ENCODE measurements at places on chromosomes 2 and 18.

DNA sequence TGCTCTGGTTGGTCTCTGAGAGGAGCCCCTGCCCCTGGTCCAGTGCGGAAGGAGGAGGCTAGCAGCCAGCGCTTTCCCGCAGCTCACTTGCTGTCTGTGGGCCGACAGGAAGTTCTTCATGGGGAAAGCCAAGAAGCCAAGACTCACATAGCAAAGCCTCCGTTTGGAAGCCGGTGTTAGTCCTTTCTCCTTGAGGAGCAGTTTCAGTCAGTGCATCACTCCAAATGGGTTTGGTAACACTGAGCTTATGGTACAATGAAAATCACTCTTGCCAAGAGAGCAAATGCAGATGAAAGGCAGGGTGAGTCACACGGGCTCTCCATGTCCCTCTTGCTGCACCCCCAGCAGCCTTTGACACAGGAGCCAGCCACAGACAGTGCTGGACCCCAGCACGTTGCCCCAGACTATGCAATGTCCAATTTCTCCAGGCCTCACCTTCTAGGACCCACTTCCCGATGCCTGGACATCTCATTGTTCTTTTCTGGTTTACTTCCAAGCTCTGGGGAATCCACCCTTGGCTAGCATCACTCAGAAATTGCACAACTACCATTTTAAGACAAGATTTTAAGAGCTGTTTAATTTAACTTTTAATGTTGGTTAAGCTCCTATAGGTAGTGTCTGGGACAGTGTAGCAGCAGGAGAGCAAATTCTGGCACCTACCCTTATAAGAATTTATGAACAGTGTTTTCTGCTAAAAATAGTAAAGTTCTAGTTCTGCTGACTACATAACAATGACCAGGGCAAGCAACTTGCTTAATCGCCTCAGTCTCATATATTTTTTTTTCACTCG lies 174.9 kb downstream of the ASB1 start:
- no peak for DNase-seq

DNA sequence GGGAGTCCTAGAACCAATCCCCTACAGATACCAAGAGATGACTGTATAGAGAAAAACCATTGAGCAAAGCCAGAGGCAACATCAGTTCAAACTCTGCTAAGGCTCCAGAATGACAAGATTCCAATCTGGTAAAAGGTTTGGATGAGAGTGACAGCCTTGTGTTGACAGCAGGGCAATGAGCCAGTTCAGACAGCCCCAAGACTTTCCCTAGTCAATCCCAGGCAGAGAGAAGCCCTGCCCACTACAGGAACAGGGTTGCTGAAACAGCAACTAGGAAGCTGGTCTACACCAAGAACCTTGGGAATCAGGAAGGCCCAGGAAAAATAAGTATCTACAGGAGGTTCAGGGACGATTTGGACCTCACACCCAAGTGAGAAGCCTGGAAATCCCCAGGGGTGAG lies 3.3 kb downstream of the PSTPIP2 start:
- DNase-seq, result no peak

- peak; percentile 42 for DNase-seq
These were observed 354.6 kb downstream of the FSIP2 start for GRCh38 chr2:186093174-186093573.

DNA sequence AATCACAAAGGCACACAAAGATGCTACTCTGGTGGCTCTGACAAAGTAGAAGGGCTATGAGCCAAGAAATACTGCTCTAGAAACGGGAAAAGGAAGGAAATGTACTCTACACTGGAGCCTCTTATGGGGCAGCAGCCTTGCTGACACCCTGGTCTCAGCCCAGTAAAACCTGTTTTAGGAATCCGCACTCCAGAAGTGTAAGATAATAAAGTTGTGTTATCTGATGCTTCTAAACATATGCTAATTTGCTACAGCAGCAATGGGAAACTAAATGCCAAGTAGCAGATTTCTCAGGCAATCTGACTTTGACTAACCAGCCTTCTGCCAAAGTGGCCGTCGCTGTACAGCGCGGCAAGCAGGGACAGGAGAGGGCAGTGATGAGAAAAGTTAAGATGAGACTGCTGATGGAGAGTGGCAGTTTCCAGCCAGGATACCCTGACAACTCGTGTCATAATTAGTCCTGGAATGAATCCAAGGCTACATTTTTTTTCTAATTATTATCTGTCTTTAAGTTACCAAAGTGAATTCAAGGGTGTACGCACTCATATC lies 99.0 kb downstream of the NETO1 start:
- no peak for DNase-seq

DNA sequence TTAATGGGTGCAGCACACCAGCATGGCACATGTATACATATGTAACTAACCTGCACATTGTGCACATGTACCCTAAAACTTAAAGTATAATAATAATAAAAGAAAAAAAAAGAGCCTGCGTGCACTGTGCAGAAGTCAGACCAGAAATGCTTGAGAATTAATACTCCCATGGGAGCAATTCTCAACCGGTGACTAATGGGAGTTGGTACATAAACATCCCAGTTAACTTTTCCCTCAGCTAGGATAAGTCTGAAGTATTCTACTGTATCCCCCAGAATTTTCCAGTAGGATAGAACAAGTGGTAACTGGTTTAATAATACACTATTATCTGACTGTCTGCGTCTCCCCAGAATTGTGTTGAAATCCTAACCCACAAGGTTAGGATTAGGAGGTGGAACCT lies 113.6 kb upstream of the COL5A2 start:
- no peak for DNase-seq

DNA sequence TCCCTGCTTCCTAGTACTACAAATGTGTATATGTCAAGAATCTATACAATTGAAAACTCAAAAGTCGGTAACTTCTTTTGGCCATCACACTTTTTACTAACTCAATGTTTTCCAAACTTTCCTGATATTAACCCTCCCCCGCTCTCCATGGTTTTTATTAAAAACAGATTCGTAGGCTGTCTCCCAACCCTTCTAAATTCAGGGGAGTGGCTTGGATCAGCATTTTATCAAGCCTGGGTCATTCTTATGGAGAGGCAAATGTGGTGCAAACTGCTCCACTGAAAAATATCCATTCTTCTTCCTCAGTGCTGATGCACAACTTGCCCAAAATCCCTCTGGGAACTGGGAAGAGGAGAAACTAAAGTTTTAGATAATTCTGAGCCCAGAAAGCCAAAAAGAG lies 134.2 kb downstream of the RIF1 start:
- no peak for DNase-seq

- DNase-seq, result no peak
These were observed 59.9 kb downstream of the AGAP1 start for GRCh38 chr2:235553696-235554100.

GRCh38 chr2:9291331-9291730 lies 84.7 kb downstream of the ASAP2 start:
- DNase-seq, result no peak

DNA sequence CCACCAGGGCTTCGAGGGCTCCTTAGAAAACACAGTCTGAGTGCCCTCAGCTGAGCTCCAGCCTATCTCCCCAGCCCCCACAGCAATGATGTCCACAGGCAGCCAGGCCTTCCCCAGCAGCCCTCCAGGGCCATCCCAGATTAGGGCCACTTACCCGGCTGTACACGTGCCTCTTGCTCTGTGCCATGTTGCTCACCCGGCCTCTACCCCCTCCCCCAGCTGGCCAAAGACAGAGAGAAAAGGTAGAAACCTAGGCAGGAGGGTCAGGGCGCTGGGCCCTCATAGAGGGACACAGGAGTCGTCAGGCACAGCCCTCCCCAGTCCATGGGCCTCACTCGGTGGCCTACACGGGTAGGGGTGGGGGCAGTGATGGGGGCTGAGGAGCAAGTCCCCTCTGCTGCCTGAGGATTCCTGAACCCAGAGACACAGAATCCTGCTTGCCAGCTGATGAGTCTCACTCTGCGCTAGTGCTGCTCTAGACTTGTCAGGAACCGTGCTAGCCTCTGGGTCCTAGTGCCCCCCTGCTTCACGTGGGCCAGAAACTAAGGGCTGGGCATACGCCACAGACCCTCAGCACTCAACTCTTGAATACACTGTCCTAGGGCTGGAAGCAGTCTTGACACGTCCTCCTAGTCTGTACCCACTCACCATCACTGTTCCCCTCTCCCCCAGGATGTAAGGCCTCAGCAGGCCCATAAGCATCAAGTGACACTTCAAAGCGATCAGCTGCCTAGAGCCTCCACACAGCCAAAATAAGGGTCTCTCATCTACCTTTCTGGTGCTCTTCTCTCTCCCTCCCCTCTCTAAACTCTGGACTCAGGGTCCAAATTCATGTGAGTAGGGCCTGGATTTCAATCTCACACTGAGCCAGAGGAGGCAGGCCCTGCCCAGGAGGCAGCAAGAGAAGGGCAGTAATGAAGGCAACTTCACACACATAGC lies at the start of gene DCTN1:
TSS of gene DCTN1 (minus strand) at position 461 of the 939 bp plus-strand sequence. CDS start at position 187, 274 bp downstream.
- peak; percentile 70 for DNase-seq

DNA sequence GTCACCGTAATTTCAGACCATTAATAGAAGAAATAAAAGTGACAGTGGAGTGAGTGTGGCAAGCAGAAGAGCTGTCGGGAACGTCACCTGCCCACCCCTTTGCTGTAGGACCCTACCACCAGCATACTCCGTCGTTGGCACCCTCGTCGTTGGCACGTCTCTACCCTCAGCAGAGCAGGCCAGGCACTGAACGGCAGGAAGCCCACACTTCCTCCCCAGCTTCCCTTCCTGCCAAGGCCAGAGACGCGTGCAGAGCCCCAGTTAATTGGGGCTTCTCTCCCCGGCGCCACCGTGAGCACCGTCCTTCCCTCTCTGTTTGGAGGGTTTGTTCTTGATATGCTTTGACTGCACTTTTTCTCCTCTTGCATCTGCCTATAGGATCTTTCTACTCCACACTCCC lies 27.0 kb upstream of the NFATC1 start:
- no peak for DNase-seq

- DNase-seq, result no peak
These were observed 133.5 kb upstream of the TTC39C start for GRCh38 chr18:23880931-23881617.

DNA sequence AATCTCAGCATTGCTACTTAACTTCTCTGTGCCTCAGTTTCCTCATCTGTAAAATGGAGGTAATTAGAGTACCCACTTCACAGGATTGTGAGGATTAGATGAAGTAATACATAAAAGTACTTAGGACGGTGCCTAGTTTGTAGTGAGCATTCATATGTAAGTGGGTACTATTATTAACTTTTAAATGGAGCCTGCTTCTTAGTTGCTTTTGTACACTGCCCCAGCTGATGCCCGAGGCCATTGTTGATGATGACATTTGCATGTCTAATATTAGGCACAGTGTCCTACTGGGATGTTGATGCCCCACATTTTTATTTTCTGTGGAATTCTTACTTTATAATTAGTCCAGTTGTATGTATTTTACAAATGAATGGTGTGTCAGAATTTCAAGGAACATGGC lies 79.7 kb upstream of the STON1 start:
- no peak for DNase-seq

GRCh38 chr2:65957454-65957853 lies 477.5 kb upstream of the MEIS1 start:
- no peak for DNase-seq

DNA sequence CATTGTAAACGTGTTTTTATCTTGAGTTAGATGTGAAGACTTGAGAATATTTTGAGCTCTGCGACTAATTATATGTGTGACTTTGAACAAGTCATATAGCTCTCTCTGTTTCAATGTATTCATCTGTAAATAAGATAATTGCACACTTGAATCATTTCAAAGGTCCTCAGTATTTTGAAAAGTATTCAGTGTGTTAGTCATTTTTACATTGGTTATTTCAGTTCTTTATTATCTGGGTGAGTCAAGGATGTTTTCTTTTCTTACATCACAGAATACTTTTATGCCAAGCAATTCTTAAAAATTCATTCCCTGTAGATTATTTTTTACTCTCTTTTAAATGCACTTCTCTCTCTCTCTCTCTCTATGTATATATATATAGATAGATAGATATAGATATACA lies 1098.0 kb upstream of the ZEB2 start:
- no peak for DNase-seq

- no peak for DNase-seq
These were observed 103.3 kb downstream of the AOX1 start for GRCh38 chr2:200689115-200689514.

- DNase-seq, result no peak
These were observed 185.5 kb downstream of the NOL4 start for GRCh38 chr18:34039201-34039600.

DNA sequence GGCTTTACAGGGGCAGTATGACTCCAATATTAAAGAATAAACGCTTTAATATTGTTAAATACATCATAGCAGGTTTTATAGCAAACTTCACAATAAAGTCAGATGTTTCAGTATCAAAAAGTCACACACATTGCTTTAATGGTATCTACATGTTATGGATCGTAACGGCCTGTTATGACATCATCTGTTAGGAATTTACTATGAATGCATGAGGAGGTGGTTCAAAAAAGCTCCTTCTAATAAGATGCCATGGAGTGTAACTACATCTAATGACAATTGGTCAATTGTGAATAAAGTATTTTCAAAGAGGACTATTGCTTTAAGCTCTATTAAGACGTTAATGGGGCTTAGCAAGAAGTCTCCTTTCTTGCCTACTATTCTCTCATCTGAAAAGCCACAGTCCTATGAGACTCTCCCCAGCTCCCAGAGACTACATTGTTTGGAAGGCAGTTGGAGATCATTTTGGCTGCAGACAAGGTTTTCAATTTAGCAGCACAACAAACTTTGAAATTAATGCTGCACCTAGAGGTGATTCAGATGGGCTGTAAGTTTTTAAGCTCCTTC lies 300.7 kb upstream of the MEIS1 start:
- DNase-seq, result no peak

- no peak for DNase-seq
These were observed 333.9 kb downstream of the PDE11A start for GRCh38 chr2:177738461-177739235.

DNA sequence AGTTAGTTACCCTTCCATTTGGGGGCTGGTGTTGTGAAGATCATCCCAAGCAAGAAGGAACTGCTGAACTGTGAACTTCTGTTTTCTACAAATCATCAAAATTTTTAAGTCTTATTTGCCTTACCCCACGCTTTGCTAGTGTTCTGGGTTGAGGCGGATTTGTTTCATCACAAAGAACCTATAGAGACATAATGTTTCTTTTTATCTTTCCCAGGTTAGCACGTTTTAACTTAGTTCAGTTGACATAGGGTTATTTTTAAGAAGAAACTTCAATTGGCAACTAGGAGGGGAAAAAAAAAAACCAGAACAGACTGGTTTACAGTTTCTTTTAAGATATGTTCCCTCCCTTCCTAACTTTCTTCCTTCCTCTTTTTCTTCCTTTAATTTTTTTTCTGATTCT lies 31.1 kb upstream of the CERS6 start:
- no peak for DNase-seq

DNA sequence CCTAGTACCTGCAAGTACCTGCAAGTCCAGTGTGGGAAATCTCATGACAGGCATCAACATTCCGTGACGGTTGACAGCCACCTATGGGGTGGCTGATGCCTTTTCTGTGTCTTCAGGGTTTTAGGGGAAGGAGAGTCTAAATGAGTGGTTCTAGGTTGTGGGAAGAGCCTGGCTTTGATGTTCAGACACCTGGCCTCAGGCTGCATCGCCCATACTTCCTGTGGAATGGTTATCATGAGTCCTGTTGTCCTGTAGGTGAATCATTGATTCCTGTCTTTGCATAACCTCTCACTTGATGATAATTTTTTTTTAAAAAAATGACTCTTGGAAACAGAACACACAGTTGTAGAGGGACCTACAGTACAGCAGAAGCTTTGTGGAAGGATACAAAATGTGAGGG lies 108.9 kb downstream of the NEDD4L start:
- DNase-seq, result no peak

- DNase-seq, result no peak
These were observed 279.2 kb upstream of the THSD7B start for GRCh38 chr2:136486115-136486514.

All from hindlimb muscle (tissue), 1 donor.